ENCODE measurements at places on chromosomes 16 and 17.
A peak's percentile ranks its signal among the peaks of the same experiment; 100 is the strongest.

GRCh38 chr17:76445697-76446448 lies 7.1 kb downstream of the UBE2O start:
- no peak for DNase-seq

GRCh38 chr17:42260318-42260717 lies 15.9 kb downstream of the STAT5B start:
- no peak for DNase-seq

- DNase-seq: no peak
Observed at GRCh38 chr16:72464597-72465368, 292.8 kb upstream of the PMFBP1 start.

GRCh38 chr17:81067391-81067811 lies 32.5 kb downstream of the BAIAP2 start:
- peak; percentile 72 for DNase-seq

GRCh38 chr17:60106340-60107059 lies 27.8 kb upstream of the HEATR6 start:
- DNase-seq: no peak

DNA sequence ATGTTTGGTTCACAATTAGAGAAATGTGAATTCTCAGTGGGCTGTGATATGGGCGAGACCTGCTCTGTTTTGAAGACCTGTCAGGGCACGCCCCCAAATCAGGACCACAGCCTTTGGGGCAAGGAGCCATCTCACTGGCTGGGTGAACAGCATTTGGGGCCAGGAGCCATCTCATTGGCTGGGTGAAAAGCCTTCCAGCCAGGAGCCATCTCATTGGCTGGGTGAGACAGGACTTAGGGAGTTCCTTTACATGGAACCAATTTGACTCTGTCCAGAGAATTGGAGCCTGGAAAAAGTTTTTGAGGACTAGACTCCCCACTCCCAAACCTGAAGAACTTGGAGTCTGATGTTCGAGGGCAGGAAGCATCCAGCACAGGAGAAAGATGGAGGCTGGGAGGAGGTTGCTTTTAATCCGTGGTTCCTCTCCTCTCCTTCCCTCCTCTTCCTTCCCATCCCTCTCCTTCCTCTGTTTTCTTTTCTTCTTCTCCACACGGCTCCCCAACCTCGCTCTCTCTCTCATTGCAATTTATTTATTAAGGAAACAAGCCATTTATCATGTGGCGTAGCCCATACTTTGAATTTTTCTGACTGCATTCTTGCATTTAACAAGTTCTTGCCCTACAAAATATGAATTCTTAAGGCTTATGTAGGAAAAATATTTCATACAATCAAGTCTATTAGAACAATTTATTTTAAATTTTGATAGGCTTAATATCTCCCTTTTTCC lies 19.7 kb downstream of the FOXL1 start:
- DNase-seq: no peak

- DNase-seq: peak; percentile 50
Observed at GRCh38 chr17:9230346-9230745, 209.0 kb downstream of the NTN1 start.

DNA sequence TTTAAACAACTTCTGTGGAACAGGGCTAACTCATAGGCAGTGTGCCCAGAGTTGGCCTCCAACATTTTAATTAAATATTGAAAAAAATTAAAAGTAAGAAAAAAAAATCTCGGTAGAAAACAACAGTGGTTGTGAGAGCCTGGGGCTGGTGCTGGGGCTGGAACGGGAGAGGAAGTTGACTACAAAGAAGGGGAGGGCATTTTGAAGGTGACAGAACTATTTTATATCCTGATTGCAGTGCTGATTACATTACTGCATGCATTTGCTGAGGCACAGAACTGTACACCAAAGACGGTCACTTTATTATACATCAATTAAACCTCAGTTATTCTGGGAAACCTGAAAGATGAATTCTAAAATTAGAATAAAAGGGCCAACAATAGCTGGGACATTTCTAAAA lies 142.5 kb downstream of the PARN start:
- no peak for DNase-seq

DNA sequence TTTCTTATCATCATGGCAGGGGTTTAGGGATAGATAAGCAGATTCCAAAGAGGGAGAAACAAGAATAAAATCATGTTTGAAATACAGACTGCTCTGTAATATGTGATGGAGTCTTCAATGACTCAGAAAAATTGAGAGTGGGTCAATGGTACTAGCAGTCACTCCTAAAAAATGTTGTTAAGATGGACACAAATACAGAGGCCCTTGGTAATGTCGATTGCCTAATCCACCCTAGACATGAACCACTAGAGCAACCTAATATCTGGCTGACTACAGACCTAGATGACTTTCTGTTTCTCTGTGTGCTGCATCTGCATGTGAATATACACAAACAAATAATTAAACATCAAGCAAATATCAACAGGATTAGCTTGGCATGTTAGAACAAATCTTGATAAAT lies 135.8 kb downstream of the CDH8 start:
- DNase-seq: no peak

Measured in upper lobe of left lung (tissue), 6 donors.